COLO829 (cell line): ENCODE measurements at places on chromosomes 4 and X.

DNA sequence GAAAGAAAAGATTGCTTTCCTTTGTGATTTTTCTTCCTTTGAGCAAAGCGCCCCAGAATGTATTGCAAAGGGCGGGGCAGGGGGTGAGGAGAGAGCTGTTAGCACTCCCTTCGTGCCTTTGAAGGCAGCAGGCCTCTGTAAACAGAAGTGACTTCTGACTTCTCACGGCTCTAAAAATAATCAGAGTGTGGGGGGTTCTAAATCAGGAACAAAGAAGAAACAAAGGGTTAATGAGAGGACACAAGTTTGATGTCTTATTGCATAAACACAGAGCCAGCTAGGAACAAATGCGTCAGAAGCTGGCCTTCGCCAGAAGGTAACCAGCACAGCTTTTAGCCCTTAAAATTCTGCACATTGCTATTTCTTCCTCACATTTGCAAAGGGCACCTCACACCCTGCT, 626.2 kb downstream of the MID1IP1 start:
- DNase-seq, result no peak

DNA sequence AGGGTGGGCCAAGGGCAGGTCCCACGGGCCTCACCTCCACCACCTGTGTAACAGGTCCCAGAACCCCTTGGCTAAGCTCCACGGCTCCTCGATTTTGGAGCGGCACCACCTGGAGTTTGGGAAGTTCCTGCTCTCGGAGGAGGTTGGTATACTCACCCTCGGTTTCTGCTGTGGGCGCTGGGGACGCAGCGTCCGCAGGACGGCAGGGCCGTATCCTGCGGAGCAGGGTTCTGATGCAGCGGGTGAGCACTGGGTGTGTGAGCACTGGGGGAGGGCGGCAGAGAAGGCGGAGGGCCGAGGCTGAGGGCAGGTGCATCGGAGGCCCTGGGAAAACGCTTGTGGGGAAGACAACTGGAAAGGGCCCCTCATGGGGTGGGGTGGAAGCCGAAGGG, 11.0 kb downstream of the ATP5ME start:
- no peak for DNase-seq

GRCh38 chrX:16188687-16189086, 21.4 kb downstream of the MAGEB17 start:
- DNase-seq, result no peak

DNA sequence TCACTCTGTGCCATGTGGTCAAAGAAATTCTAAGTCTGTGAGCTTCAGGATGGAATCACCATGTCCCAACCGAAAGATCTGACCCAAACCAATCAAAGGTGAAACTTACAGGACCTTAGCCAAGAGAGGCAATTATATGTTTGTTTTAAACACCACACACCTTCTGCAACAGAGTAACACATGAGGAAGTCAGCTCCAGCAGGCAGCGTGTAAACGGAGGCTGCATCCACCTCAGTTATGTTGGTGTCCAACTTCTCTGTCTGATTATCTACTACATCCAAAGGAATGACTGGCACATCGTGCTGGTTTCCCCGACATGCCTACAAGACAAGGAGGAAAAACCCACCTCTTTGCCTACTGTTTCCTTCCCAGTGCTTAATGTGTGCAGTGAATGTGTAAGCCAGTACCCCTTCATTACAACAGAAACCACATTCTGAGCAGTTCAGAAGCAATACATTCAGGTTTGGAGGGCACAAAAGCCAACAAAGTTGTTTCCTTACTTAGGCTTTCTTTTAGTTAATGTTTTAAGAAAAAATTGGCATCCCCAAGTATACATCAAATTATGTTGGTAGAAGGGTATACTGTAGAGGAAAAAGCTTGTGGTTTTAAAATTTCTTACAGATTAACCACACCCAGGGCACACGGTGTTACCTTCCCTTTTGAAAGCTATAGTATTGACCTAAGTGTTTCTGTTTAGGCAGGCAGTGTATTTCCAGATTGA, 12.4 kb downstream of the CASP6 start:
- DNase-seq, result no peak

GRCh38 chr4:156654410-156654809, 317.2 kb downstream of the PDGFC start:
- DNase-seq, result no peak

DNA sequence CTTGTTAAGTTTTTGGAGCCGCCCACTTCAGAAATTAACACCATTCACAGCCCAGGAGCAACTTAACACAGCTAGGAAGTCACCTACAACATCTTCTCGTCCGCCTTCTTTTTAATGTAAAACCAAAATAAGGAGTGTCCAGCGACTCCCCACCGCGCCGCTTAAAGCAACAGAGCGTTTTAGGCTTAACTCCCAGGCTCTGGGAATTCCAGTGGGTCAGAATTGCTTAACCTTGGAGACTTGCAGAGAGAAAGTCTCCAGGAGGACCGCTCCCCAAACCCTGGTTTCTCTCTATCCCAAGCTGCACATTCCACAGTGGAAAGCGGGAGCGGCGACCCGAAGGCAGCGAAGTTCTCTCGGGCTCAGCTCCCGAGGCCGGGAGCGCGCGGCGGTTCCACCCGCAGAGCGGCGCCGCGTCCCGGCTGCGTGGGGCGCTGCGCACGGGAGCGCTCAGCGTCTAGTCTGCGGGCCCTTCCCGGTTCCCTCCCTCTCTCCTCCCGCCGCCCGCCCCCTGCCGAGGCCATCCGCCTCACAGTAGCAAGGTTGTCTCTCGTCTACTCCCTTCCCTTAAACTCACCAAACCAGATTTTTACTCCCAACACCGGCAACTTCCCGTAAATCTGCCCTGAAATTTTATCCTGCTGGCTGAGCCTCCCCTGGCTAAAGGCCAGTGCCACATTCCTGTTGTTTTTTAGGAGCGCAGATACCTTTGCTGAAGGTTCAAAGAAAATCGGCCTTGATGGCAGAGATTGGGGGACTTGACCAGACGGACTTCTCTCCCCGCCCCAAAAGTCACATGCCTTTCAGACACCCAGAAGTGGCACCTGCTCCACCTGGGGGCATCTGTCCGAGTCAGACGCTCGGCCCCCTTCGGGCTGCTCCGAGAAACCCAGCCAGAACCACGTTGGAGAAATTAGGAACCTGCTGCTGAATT, at the start of gene RBM47:
TSS of gene RBM47 (minus strand) at position 464 of the 934 bp plus-strand sequence. CDS start 190,971 bp downstream, outside the sequence.
- no peak for DNase-seq

GRCh38 chr4:183399126-183399522, 45.3 kb upstream of the CDKN2AIP start:
- no peak for DNase-seq

GRCh38 chr4:88054901-88055300, 47.5 kb downstream of the PKD2 start:
- peak; percentile 22 for DNase-seq

DNA sequence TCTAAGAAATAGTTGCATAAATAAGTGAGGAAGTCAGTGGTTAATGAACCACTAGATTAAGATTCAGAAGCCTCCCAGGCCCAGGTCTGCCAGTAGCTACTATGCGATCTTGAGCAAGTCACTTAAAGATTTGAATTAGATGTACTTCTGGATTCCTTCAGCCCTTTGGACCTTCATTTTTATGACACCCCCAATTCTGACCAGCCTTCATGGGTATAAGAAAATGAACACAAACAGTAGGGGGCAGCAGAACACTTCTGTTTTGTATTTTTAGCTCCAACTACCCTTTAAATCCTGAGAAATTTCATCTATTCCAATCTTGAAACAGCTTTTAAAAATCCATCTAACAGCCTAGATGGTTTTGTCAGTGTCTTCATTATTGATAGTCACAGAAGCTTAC, 19.0 kb downstream of the TMEM47 start:
- peak; percentile 14 for DNase-seq

DNA sequence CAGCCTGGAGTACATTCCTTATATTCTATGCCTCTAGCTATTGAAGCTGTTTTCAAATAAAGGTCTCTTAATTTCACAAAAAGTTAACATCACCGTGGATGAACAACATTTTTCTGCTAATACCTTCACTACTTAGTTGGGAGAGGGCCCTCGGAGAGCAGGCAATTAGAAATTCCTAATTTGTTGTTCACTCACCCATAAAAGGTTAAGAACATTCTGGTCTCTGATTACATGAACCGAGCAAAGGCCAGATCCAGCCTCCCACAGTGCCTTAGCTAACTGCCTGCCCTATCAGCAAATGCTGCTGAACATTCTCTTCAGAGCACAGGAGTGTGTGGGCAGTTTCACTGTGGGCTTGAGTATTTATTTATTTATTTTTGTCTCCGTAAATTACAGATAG, 36.0 kb upstream of the TTC29 start:
- no peak for DNase-seq

DNA sequence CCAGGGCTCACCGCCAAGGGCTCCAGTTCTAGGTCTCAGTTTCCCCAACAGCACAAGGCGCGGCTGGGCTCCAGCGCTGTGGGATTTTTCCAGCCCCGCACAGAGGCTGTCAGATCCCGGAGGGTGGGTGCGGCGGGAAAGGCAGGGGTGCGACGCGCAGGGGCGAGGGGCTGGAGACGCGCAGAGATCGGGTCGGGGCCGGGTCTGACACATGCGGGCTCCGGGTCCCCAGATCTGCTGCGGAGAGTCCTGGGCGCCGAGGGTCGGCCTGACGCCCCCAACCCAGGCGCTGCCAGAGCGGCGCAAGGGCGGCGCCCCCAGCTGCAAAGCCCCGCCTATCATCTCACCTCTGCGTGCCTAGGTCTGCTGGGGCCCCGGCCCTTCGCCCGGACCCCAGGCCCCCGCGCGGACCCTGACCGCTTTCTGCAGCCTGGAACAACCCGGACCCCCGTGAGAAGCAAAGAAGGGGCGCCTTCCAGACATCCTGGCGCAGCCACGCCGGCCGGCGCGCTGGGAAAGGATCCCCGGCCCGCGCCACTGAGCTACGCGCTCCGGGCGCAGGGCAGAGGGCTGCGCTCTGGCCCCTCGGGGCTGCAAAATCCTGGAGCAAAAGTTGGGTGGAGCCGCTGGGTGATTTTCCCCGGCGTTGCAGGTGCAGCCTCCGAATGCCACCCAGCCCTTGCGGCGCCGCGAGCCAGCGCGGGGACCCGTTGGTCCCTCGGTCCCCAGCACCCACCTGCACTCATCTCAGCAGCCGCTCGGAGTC, 486 bp downstream of the ABLIM2 start:
- no peak for DNase-seq

DNA sequence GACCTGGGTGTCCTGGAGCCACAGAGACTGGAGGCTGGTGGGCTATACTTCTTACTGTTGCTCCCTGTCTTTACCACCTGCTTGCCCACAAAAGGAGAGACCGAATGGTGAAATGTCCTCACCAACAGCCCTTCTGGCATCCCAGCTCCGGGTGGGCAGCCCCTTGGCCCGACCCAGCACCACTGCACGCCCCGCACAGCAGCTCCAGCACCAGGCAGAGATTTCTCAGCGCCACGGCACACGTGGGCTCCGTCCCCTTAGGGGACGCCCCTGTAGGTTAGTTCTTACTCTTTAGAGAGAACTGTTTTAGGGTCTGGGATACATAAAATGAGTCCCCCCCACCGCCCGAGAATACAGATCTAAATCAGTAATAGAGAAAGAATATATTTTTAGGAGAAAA, 158.4 kb upstream of the MAB21L2 start:
- DNase-seq, result no peak

GRCh38 chrX:97629597-97629985, 745.9 kb downstream of the RPA4 start:
- DNase-seq, result peak; percentile 47

DNA sequence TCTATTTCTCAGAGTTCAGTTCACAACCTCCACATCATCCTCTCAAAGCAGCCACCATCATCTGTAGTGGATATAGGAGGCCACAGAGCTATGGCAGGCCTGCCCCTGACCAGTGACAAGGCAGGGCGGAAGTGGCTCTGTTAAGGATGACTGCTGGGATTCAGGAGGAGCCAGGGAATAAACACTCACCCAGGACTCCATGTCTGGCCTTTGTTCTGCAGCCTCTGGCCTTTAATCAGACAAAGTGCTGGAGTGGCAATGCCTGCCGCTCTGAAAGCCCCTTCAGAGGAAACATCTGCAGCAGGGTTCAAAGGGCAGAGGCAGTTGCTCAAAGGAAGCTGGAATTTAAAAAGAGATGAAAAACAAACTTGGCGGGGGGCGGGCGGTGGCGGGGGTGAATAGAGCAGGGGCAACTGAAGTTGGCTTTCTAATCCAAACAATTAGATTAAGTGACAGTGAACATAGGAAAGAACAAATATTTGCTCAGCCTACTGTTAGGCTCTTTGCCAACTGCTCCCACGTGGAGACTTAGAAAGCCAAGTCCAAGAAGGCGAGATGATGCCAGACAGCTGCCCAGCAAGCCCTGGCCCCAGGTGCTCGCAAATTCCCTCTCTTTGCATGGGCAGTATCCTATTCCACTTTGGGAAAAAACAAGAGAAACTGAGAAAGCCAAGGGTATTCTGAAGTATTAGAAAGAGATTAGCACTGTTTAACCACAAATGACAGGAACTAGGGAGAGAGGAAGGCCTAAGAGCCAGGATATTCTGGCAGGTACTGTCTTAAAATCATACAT, 5.5 kb downstream of the MPP1 start:
- DNase-seq, result no peak

DNA sequence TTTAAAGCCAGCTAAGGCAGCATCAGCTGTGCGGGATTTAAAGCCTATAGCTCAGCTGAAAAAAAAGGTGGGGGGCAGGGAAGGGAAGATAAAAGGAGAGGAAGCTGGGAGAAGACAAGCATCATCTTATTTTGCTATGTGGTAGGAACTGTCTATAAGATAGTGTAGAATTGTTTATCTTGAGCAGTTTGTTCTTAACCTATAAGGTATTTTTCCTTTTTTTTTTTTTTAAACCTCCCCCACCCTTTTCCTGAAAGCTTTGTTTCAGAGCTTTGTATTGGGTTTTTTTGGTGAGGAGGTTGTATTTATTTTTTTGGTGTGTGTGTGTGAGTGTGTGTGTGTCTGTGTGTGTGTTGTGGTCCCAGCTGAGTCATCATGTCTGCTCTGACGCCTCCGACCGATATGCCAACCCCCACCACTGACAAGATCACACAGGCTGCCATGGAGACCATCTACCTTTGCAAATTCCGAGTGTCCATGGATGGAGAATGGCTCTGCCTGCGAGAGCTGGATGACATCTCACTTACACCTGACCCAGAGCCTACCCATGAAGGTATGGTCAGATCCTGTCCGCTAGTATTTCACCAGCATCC, 531 bp downstream of the RUFY3 start:
- DNase-seq, result no peak

GRCh38 chrX:66994729-66995128, 355.9 kb upstream of the EDA2R start:
- no peak for DNase-seq

DNA sequence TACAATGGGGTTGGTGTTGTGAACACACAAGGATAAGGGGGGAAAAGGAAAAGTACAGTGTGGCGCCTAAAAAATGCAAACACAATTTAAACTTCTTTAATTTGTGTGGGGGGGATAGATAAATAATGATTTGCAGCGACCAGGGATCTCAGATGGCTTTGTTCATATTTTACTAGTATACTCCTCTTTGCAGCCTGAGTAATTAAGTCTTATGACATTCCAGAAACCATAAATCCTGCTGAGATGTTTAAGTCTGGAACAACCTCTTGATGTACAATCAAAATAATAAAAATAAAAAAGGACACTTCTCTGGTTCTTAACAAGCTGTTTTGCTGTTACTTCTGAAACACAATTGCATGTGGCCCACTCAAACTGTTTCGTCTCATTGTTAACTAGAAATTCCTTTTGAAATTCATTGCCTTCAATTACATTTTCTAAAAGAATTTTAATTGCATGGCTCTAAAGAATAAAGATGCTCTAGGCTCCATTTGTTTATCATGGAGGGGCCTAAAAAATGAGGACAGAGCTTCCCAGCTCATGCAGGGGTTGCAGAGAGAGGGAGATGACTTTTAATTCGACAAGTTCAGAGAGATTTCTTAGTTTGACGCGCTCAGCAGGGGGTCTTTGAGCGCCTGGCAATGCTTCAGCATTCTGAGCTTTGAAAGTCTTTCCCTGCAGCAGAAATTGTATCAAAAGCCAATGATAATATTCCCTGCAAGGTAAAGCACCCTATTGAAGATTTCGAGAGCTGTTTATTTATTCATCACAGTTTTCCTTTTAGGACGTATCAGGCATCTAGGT, 892.4 kb upstream of the TENM3 start:
- DNase-seq, result no peak
